ENCODE measurements at places on chromosomes 1 and 21.
A peak's percentile ranks its signal among the peaks of the same experiment; 100 is the strongest.

GRCh38 chr1:33966346-33967141 lies 102.7 kb downstream of the HMGB4 start:
- no peak for DNase-seq

GRCh38 chr1:172381946-172382345 lies 38.5 kb upstream of the C1orf105 start:
- no peak for DNase-seq

GRCh38 chr1:111971396-111971795 lies 18.1 kb downstream of the KCND3 start:
- no peak for DNase-seq

- DNase-seq = no peak
Observed at GRCh38 chr1:67672260-67672803, 12.7 kb upstream of the GADD45A start.

DNA sequence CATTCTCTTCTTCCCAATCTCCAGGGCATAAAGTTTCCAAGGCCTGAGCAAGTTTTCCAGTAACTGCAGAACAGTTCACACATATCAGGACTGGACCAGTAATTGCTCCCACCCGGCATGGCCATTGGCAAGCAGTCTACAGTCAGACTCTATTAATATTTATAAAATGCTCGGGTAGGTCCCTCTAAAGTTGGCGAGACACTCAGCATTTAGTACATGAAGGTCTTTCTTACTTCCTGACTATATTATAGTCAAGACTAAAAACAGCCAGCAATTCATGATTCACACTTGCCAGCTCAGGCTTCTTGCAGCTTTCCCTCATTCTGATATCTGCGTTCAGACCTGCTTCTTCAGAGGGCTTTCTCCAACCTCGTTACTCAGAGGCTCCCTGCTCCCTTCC lies 25.4 kb downstream of the GADD45A start:
- no peak for DNase-seq

DNA sequence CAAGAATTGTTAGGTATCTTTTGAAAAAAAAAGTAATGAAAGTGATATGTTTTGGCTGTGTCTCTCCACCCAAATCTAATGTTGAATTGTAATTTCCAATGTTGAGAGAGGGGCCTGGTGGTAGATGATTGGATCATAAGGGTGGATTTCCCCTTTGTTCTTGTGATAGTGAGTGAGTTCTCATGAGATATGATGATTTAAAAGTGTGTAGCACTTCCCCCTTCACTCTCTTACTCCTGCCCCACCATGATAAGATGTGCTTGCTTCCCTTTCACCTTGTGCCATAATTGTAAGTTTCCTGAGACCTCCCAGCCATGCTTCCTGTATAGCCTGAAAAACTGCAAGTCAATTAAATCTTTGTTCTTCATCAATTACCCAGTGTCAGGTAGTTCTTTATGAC lies 70.7 kb downstream of the XCL2 start:
- no peak for DNase-seq

DNA sequence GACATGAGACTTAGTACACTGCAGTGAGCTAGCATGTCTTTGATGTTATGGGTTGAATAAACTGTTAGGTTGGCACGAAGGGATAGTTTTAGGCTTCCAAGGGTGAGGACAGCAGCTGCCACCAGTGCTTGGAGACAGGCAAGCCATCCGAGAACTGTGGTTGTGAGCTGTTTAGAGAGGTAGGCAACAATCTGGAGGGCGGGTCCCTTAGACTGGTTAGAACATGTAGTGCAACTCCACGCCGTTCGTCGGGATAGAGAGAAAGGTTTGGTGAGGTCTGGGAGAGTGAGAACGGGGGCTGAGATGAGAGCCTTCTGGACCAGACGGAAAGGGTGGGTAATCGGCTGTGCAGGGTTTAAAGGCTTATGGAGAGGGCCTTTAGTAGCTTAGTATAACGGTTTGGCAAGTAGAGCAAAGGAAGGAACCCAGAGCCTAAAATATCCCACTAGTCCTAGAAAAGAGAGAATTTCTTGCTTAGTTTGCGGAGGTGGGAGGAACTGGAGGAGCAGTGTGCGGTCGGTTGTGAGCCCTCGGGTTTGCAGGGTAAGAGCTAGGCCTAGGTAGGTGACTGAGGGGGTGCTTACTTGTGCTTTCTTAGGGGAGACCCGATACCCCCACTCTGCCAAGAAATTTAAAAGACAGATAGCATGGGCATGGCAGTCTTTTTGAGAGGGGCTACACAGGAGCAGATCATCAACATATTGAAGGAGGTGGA lies 72.8 kb downstream of the CNST start:
- no peak for DNase-seq

DNA sequence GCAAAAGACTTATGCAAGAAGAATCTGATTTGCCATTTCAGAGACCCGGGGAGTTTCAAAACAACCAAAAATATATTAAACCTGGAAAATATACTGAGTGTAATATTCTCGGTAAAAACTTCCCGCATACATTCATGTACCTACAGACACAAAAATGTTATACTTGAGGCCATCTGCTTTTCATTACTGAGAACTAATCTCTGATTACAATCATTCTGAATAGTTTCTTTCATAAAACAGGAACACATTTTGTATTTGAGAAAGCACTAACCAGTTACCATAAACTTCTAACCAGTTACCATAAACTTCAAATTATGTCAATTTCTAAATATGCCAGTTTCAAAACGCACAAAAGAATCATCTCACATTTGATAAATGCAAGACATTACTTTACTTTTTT lies 7.8 kb downstream of the ZNHIT6 start:
- DNase-seq = no peak

GRCh38 chr1:160774886-160775719 lies 20.9 kb upstream of the LY9 start:
- no peak for DNase-seq

DNA sequence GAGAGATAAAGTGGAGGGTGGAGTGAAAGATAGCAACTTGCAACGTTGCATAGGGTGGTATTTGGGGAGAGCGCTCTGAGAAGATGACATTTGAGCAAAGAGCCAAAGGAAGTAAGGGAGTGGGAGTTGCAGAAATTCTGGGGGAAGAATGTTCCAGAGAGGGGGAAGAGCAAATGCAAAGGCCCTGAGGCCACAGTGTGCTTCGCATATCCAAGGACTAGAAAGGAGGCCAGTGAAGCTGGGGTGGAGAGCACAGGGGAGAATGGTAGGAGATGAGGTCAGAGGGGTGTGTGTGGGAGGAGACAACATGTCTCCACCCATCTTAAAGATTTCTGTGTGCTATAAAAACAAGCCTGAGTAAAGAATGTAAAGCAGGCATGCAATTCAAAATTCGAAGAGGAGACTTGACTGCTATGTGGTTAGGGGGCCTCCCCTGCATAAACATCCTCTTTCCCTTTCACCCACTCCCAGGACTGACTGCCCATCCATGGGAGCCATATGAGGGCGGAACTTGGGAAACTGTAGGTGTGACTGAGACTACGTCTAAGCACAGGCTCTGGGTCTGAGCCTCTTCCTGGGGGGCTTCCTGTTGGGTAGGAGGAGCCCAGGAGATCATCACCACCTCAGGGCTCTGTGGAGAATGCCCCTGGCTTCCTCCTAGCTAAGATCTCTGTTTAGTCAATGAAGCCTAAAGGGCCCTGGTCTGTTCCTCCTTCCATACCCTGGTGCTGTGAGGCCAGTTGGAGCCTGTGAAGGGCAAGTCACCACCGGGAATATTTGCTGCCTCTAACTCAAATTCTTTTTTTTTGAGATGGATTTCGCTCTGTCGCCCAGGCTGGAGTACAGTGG lies 2.9 kb upstream of the CLIC4 start:
- DNase-seq = peak; percentile 26

- DNase-seq = no peak
Observed at GRCh38 chr1:53246261-53247134, 8.2 kb upstream of the MAGOH start.

DNA sequence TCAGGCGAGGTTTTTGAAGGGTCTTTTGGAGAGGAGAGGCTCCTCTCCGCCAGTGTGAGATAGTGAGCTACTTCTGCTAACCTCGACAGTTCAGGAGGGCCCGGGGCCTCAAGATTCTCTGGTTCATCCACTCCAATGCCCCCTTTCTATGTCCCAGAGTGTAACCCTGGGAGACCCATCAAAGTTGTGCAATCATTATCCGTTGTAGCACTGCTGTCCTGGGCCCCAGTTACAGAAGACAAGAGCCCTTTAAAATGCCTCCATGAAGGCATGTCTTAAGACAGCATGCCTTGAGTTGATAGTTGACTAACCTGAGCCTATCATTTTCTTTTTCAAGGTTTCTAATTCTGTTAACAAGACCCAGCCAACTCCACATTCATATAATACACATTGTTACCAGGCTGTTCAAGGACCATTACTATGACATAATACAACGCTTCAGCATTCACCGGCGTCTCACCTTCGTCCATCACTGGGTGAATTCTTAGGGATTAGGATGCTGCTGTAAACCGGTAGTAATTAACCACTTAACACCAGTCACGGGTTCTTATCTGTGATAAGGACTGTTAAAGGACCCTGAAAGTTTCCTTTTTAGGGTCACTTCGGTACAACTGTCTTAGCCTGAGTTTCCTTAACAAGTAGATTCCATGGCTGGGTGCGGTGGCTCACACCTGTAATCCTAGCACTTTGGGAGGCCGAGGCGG lies 37.4 kb upstream of the CDC42BPA start:
- DNase-seq = no peak

DNA sequence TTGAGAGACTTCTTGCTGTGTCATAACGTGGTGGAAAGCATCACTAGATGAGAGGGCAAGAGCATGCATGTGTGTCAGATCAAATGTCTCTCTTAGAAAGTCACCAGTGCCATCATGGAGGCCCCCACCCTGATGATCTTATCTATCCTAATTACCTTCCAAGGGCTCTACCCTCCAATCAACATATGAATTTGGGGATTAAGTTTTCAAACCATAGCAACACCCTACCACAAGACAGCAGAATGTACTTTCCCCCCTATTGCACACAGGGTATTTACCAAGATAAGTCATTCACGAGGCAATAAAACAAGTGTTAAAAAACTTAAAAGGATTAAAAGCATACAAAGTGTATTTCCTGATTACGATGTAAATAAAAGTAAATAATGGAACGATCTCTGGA lies 515.6 kb downstream of the LMO4 start:
- DNase-seq = no peak

GRCh38 chr1:216824511-216824910 lies 101.3 kb upstream of the ESRRG start:
- no peak for DNase-seq

GRCh38 chr1:149888247-149888998 lies 10.9 kb upstream of the BOLA1 start:
- peak; percentile 84 for DNase-seq

DNA sequence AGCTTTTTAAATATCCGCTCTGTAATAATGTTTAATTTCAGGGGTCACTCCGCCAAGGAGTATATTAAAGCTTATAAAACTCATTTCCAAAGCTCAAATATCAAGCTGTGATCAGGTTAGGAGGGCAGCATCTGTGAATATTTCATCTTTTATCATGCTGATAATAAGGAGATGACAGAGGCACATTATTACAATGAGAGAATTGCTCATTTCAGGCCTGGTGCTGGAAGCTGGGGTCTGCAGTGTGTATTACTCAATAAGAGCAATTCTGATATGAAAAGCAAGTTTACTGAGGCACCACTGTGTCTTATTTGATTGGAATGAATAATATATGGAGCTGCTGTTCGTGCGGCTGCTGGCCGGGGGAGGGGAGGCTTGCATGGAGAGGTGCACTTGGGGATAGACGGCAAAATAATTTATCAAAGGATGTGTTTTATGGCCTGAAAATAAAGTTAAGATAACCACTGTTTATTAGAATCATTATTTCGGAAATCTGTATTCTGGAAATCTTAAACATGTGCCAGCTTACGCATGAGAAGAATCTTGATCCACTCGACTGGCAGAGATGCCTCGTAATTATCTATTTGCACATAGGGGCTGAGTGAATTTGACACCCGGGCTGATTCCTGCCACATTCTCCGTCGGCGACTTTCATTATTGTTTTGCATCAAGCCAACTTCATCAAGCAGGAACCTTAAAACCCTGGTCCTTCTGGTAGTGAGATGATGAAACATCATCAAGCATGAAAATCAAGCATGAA lies 173.2 kb downstream of the RRAGC start:
- DNase-seq = no peak

GRCh38 chr1:243341074-243341473 lies 85.2 kb downstream of the SDCCAG8 start:
- no peak for DNase-seq

- DNase-seq = no peak
Observed at GRCh38 chr1:36432616-36433015, 17.6 kb downstream of the OSCP1 start.

GRCh38 chr1:101683561-101683960 lies 313.2 kb downstream of the OLFM3 start:
- DNase-seq = no peak

DNA sequence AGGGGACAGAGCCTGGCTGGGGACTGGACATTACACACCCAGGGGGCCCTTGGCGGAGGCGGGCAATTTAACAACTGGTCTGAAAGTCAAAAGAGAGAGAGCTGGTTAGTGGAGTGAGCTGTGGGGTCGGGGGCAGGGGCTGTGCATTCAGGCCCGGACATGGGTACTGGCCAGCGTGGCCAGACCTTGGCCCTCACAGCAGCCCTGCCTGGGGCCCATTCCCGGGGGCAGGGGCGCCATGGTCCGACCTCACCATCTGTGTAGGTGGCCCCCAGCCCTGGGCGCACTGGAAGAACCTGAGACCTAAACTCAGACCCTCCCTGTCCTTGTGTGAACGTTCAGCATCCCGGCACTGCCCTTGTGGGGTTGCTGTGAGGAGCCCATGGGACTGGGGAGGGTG lies 5.0 kb downstream of the CLDN19 start:
- DNase-seq = no peak

DNA sequence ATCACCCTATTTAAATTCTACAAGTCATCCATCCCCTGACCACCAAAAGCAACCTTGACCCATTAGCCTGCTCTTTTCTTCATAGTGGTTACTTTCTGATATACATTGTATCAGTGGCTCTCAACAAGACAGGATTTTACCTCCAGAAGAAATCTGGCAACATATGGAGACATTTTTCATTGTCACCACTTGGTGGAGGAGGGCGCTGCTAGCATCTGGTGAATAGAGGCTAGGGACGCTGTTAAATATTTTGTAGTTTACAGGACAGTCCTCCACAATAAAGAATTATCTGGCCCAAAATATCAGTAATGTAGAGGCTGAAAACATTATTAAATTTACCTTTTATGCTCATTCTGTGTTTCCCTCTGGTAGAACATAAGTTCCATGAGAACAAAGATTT lies 6.1 kb downstream of the HSPA13 start:
- DNase-seq = no peak

DNA sequence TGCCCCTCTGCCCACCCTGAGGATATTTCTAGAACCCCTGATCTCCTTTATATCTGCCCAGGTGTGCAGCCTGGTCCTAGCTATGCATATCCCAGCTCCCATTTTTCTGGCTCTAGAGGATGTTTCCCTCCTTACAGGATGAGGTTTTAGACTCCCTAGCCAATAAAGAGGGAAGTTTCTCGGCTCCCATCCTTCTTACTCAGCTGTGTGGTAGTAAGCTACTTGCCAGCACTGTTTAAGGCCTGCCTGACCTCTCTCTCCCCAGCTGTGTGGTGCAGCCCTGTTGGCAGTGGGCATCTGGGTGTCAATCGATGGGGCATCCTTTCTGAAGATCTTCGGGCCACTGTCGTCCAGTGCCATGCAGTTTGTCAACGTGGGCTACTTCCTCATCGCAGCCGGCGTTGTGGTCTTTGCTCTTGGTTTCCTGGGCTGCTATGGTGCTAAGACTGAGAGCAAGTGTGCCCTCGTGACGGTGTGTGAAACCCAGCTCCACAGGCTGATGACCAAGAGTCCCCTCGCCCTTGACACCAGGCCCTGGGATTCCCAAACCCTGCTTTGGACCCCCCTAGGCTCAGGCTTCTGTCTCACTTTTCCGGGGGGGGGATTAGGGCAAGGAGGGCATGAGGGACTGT lies 7.8 kb upstream of the P3R3URF start:
- DNase-seq = no peak
